EL (cell line): ENCODE measurements at places on chromosomes 12 and 14.
A peak's percentile ranks its signal among the peaks of the same experiment; 100 is the strongest.

GRCh38 chr12:81517296-81517695 lies 241.9 kb downstream of the PPFIA2 start:
- no peak for DNase-seq

DNA sequence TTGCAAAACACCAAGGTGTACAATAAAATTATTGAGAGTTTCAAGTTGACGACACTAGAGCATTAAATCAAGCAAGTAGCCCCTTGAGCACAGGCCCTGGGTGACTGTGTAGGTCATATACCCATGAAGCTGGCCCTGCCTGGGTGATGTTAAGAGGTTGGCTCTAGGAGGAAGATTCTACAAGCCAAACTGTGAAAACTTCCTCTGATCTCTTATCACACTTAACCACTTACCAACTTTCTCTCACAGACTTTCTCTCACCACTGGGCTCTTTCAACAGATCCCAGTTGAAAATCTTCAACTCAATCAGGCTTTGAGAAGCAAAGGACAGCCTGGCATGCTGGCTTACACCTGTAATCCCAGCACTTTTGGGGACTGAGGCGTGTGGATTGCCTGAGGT lies 186.9 kb upstream of the BTG1 start:
- no peak for DNase-seq

DNA sequence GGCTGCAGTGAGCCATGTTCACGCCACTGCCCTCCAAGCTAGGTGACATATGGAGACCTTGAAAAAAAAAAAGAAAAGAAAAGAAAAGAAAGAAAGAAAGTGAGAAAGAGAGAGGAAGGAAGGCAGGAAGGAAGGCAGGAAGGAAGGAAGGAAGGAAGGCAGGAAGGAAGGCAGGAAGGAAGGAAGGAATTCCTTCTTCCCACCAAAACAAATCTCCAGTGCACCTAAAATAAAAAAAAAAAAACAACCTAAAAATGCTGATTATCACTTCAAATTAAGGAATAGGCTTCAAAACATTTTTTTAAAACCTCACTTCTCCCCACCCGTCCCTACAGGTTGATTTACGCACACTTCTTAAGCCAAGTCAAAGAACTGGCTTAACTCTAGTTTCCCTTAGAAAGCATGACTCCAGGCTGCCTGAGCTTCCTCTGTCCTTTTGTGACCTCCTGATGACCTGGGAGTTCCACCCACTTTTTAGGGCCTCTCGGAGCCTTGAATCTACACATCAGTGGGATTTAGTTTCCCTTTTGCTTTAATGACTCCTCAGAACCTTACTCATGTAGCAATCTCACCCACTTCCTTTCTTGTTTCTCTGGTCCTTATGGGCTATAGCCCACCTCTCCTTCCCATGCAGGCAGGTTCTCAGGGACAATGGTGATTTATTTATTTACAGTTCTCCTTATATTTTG lies 18.6 kb downstream of the DUSP6 start:
- DNase-seq: no peak

DNA sequence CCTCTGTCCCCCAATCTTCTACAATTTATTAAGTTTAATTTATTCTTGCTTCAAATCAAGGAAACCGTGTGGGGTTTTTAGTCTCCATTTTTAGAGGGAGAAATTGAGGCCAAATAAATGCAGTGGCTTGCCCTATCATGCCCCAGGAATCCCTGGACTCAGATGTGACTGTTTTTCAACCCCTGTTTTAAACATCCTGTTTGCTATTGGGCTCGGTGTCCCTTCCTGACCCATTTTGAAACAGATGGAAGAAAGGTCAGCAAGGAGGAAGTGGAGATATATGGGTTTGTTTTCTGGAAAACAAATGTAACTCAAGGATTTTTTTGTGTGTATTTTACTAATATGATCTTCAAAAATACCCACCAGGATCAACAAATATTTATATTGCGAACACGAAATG lies 84.7 kb downstream of the DACT1 start:
- no peak for DNase-seq

- no peak for DNase-seq
Measured at GRCh38 chr12:108438667-108439066, 76.4 kb upstream of the FICD start.

DNA sequence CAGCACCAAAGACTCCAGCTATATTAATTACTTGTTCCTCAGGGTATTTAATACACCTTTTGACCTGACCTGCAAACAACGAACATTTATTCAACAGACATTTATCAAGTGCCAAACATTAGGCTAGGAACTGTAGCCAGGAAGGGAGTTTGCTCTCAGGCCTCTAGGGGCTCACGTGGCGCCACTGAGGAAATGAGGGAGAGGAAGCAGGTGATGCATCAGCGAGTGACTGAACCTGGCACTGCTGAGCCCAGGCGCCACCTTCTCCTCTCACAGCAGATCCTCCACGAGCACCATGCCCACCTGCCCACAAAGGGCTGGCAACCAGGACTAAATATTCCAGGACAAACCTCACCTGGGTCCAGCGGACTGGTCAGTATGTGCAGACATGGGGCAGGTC lies 50.2 kb downstream of the SETD3 start:
- no peak for DNase-seq

GRCh38 chr14:36496346-36496745 lies 23.7 kb downstream of the NKX2-1 start:
- DNase-seq: no peak

DNA sequence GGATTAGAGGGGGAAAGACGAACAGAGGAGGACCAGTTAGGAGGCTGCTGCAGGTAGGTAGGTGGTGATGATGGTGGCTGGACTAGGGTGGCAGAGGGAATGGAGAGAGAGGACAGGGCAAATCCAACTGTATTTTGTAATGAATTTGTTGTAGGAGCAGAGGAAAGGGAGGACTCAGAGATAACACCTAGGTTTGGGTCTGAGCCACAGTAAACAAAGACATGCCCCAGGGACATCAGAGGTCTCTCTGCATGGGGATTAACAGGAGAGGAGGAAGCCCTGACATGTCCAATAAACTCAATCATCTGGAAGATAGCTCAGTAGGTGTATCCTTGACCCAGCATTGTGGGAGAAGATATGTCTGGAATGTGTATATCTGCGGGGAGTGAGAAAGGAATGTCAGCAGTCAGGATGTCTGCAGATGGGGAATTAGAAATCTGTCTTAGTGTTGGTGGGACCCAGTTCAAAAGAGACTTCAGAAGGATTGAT lies 4.7 kb upstream of the SLC48A1 start:
- peak; percentile 72 for DNase-seq

DNA sequence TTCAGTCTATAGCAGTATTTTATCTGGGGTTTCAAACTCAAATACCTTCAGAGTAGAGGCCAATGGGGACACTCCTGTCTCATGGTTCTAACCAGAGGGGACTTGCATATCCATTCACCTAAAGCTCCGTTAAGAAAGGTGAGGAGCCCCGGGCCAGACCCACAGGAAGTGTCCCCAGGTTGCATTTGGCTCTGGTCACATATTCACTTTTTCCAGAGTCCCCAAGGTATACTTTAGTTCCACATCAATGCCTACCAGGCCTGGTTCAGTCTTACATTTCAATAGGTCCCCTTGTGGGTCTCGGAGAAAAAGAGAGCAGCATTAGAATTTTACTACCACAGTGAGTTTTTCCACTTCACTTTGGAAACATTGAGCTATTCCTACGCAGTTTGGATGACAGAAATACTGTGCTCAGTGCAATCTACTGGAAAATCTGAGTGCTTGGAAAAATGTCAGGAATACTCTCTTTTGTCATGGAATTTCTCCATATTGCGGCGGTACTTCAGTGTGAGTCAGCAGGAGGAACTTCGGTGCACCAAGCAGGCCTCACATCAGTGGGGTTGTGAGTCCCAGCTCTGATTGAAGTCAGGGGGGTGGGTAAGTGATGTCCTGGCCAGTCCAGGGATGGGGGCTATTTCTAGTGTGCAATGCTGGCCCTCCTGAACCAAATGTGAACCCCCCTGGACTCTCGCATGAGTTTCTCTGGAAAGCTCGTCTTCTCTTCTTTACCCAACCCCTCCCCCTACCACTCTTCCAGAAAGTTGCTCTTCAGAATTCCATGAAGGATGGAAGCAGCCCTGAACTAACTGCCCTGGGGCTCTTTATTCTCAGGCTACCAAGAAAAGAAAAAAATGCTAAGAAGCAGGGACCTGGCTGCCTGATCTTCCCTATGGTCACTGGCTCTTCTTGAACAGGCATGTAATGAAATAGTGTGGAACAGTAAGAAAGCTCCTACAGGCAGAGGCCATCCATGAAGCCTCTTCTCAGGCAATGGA lies 184.7 kb downstream of the PRKCH start:
- DNase-seq: peak; percentile 44

DNA sequence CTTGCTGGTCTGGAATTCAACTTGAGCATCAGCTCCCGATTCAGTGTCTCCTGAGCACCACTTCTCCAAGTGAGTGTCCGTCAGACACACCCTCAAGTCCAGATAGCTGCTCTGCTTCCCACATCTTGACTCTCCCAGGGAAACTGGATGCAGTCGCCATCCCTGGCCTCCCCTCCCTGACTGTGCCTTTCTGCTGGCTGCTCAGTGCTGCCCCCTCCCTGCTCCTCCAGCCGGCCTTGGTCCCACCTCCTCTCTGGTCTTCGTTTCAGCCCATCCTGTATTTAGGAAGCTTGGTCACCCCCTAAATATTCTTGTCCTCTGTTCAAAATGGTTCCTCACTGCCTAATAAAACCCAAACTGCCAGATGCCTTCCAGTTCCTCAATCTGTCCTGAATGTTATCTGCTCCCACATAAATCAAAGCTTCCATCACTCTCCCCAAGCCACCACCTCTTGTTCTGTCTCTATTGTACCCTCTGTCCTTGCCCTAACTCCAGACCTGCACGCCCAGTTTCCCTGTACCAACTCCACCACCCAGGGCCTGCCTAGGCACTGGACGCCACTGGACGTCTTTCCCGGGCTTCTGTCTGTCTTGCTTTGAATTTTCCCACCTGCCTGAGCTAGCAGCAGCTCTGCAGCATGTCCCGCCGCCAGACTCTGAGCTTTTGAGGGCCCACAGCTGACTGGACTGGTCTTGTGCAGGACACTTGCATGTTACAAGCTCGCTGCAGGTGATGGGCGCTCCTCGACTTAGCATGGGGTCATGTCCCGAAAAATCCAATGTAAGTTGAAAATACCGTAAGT lies 33.8 kb downstream of the CCDC92 start:
- peak; percentile 14 for DNase-seq

DNA sequence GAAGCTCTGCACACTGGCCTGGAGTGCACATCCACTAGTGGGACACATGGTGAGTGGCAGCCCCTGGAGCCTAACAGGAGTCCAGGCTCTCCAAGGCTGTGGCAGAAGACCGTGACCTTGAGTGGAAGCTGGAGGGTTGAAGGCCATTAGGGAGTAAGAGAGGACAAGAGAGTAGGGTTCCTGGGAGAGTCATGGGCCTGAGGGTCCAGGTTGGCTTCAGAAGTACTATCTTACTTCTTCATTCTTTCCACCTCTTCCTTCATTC lies 406 bp downstream of the IL23A start:
- DNase-seq: no peak

- DNase-seq: no peak
Measured at GRCh38 chr14:69262516-69262915, 2.6 kb downstream of the GALNT16 start.

GRCh38 chr14:64442300-64442988 lies 22.9 kb upstream of the AKAP5 start:
- DNase-seq: no peak

DNA sequence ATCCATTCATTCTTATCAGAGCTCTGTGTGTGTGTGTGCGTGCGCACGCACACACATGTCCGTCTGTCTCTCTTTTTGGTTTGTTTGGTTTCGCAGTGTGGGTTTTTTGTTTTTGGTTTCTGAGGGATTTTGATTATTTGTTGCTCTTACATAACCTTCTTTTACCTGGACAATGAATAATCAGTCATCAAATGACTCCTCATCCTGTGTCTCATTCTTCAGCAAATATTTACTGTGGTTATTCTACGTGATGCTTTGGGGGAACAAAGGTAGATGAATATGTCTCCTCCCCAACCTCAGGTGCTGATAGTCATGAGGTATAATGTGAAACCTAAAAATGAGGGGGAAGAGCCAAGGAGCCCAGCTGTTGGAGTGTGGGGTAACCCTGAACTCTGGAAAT lies 92.4 kb downstream of the SAMD4A start:
- no peak for DNase-seq

DNA sequence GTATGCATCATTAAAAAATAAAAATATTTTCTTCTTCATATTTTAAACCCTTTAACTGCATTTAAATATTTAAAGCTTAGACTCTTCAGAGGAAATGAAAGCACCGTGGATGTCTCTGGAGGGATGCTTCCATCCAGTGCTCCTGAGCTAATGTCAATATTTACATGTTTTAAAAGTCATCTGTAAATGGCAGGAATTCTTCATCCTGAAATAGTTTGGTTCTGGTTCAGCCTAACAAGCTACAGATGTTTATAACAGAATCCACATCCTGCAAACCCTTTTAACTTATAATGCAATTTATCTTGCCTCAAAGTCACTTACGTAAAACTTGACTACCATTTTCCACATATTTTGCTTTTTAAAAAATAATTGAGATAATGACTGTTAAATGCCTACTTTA lies 1207.3 kb downstream of the SLC16A7 start:
- no peak for DNase-seq

DNA sequence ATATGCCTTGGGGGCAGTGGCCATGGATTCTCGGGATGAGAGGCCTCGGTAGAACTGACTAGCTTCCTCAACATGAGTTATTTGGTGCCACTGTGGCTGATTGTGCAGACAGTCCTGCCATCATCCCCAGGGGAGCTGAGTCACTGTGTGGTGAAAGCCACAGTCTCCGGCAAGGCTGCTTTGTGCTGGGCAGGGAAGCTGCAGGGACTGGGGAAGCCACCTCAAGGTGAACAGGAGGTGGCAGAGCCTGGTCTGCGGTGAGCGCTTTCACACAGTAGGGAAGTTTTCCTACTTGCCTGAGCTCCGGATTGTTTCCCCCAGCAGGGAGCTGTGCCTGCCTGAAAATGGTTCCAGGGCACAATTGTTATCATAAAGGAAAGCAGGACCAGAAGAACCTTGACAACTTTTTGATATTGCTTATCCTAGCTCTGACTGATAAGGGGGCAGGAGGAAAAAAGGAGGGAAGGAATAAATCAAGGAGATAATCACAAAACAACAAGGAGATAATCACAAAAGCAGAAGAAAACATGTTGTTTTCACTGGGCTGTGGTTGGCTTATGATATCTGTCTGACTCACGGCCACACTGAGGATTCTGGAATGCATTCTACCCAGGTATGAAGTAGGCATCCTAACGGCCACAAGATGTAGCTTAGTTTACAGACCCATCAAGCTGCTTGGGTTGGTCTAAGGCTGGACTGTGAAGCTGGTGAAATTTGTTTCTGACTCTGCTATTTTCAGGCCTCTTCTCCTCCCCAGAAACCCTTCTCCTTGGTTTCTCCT lies 32.2 kb upstream of the GNG2 start:
- DNase-seq: peak; percentile 82
